NCI-H1417 treated with DMSO at 0.1 percent for 48 hours (cell line): ENCODE measurements at places on chromosomes 6 and 20.

DNA sequence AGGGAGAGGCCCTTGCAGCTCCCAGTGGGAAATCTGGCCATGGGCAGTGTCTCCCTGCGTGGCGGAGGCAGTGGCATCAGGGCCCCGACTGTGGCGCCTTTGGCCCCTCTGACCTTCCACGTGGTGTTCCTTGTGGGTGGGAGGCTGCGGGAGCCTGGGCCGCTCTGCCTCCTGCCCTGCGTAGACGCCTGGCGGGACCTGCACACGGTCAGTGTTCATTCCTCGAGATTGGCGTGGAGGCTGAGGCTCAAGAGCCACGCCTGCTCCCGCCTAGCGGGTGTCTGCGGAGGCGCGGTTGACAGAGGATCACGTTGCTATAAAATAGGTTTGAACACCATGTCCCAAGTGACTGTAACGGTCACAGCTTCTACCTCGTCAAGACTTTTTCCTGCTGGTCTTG lies 14.0 kb downstream of the COL9A3 start:
- DNase-seq, result no peak

DNA sequence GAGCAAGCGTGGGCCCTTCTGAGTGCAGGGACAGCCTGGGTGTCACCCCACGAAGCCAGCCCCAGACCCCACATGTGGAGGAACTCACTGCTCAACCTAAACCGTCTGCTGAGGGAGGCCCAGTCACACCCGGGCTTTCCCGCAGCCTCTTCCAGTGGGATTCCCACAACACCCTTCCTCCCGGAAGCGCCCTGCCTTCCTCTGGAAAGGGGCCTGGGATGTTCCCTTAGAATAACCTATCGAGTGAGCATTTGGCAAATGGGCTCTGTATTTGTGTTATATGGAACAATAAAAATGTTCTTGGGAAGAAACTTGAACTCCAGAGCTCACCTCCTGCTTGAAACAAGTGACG lies 100.0 kb upstream of the DUSP22 start:
- DNase-seq, result no peak

DNA sequence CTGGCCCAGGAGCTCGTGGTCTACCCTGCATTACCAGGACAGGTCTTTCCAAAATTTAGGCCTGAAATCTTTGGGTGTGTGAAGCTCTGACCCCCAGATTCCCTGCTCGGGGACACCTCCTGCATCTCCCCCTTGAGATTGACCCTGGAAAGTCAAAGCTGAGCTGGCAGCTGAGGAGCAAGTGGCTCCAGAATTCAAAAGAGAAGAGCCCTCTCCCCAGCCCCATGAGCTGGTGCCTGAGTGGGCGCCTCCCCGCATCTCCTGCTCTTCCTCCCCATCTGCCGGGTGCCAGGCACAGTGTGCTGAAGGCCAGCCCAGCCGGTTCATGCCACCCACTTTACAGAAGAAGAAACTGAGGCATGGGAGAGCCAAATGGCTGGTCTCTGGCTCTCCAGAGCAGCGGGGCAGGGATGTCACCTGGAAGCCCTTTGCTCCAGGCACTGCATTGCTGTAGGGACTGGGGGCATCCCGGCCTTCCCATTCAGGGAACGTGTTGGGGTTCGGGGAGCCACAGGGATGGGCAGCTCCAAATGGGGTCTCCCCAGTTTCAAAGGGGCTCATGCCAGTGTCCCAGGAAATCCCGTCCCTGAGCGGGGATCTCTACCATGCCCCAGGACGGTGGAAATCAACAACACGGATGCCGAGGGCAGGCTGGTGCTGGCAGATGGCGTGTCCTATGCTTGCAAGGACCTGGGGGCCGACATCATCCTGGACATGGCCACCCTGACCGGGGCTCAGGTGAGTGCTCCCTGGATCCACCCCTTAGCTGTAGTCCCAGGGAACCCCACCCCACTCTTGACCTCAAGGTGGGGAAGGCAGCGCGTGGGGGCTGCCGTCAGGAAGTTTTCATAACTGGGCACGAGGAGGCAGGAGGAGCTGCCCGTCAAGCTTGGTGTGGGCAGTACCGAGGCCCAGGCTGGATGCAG lies 20.5 kb downstream of the NPEPL1 start:
- no peak for DNase-seq

GRCh38 chr6:25413207-25413905 lies 134.2 kb downstream of the CARMIL1 start:
- DNase-seq, result no peak

GRCh38 chr20:48831718-48832404 lies 4.1 kb upstream of the PREX1 start:
- DNase-seq, result no peak

GRCh38 chr20:51042064-51042463 lies 19.2 kb upstream of the KCNG1 start:
- DNase-seq, result no peak

GRCh38 chr6:161056451-161056850 lies 64.9 kb downstream of the MAP3K4 start:
- DNase-seq, result no peak

DNA sequence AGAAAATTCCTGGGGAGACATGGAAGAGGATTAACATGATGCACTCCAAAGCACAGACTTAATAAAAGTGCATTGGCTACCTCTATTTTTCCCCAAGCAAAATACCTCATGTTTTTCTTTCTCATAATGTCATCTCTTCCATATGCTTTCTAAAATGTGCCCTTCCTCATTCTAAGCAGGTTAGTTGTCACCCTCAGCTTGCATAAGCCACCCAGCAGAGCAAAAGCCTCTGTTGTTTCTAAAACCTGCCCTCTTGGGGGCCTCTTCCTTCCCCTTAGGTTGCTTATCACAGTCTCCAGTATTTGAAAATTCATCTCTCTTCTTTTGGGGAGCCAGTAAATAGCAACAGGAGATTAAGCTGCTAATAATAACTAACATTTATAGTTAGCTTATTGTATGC lies 183.6 kb upstream of the FLRT3 start:
- DNase-seq, result no peak

GRCh38 chr6:56827908-56828649 lies 126.8 kb upstream of the BEND6 start:
- DNase-seq, result no peak

GRCh38 chr6:1618311-1619097 lies 8.8 kb downstream of the FOXC1 start:
- DNase-seq, result no peak

DNA sequence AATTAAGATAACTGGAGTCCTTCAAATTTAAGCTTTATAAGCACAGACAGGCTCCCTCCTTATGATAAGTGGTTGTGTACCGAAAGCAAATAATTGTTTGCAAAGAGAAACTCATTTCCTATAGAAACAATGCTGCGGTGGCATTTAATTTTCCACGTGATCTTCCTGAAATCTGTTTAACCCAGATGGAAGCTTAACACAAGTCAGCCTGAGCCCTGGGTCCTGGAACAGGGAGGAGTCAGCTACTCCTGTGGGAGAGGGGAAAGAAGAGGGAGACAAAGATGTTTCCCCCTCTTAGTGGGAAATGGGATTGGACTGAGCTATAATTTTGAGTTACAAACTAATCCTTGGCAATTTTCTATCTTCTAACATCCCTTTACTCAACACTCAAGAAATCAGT lies 136.5 kb downstream of the ELOVL4 start:
- peak; percentile 49 for DNase-seq

DNA sequence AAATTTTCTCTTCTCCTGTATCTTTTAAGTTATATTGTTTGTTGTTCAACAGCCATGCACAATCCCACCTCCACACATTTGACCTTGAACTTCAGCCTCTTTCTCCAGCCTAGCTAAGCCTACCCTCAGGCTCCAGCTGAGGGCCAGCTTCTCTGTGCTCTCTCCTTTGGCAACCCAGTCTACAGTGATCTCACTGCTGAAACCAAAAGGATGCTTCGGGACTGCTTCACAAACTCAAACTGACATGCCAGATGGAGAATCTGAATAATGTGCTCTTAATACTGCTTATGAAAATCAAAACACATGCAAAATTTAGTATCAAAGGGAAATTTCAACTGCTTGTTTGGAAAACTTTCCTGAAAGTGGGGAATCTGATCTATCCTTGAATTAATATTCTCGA lies 16.1 kb upstream of the RIN2 start:
- no peak for DNase-seq

DNA sequence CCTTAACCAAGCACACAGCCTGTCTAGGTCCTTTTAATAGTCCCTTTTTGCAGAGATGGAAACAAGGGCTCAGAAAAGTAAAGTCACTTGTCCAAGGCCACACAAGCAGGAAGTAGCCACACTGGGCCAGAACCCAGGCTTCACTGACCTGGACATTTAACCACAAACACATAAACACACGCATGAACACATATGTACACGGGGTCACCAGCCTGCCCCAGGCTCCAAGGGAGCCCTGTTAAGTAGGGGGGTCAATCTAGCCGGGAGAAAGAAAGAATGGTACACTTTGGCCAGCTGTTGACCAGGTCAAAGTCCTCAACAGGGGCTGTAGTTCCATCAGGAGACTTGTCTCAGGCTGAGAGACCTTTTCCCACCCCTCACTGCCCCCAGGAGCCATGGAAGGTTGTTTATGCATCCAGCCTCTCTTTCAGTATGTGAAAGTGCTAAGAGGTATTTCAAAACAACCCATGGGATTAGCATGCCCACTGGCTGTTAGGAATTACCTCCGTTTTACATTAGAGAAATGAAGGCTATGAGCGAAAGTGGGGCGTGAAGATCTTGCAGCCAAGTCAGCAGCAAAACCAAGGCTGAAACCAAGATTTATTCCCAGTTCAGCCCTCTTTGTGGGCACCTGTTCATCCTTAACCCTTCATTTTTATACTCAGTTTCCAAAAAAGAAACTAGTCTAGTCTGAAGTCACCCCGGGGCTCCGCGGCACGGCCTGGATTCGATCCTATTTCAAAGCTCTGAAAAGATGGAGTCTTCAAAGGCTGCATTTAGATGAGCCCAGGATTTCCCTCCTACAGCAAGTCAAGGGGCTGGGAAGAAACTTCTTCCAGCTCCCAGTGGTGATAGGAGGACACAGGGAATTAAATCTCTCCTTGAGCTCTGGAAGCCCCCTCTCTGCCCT lies 9.8 kb downstream of the SDC4 start:
- no peak for DNase-seq

- DNase-seq, result no peak
Observed at GRCh38 chr20:24868396-24868927, 80.6 kb upstream of the CST7 start.

DNA sequence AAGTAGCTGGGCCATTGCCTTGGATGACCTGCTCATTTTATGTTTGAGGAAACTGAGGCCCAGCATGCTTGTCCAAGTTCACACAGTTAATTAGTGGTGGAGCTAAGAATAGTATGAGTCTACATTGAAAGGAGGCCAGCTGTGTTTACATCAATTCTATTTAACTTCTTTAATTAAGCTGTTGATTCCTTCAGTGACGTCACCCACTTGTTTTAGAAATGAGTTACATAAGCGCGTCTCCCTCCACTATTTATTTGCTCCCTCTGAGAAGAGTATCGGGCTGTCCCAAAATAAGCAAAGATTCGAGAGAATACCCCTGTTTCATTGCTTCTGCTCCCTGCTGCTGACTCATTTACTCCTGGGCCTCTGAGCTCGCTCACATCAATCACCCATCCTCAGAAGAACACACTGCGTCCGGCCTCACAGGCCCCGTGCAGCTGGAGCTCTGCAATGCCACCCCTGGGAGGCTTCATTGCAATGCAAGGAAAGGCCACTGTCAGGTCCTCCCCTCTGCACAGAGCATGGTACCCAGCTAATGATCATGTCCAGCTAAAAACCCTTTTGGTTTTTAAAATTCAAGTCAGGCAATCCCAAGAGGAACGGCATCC lies 74.8 kb upstream of the BMP2 start:
- DNase-seq, result no peak

DNA sequence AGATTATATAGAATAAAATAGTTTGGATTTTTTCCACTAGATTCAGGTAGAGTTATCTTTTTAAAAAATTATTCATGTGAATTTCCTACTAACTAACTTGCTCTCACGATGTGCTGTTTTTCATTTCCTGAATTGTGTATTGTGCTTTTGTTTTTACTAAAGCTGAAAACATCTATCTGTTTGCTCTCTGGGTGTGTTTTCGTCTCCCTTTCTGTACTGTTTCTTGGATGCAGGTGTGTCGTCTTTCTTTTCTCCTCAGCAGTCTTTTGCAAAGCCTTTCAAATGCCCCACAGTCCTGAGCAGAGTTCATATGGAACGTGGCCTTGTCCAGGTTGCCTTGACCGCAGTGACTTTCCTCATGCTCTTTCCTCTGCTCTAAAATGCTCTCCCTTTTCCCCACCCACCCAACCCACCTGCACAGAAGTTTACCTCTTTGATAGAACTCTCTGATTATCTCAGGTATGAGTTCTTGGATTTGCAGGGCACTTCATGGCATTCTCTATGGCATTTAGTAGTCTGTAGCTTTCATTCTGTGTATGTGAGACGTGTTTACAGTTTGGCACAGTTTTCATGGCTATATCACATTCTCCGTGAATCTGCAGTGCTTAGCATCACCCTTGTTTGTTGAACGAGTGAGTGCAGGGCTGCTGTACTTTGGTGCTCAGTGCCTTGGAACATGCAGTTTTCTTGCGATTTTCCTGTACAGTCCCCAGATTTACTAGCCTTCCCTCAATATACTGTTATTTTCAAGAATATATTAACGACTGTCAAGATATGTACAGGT lies 77.1 kb downstream of the FARS2 start:
- DNase-seq, result no peak

DNA sequence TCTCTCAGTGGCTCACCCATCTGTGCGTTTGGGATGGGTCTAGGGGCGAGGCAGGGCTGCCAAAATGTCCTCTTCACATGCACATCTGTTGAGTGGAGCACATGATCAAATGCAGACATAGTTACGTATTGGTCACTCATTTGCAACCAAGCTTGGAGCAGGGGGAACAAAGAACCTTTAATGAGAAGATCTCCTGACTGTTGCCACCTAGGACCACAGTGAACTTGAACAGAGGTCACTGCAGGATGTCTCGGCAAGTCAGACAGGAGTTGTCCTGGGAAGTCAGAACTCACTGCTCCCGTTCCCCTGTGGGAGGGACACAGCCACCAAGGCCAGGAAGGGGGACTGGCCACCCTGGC lies 73.4 kb downstream of the SSR1 start:
- DNase-seq, result no peak

- no peak for DNase-seq
Observed at GRCh38 chr6:64046746-64047208, 411.2 kb downstream of the PHF3 start.

DNA sequence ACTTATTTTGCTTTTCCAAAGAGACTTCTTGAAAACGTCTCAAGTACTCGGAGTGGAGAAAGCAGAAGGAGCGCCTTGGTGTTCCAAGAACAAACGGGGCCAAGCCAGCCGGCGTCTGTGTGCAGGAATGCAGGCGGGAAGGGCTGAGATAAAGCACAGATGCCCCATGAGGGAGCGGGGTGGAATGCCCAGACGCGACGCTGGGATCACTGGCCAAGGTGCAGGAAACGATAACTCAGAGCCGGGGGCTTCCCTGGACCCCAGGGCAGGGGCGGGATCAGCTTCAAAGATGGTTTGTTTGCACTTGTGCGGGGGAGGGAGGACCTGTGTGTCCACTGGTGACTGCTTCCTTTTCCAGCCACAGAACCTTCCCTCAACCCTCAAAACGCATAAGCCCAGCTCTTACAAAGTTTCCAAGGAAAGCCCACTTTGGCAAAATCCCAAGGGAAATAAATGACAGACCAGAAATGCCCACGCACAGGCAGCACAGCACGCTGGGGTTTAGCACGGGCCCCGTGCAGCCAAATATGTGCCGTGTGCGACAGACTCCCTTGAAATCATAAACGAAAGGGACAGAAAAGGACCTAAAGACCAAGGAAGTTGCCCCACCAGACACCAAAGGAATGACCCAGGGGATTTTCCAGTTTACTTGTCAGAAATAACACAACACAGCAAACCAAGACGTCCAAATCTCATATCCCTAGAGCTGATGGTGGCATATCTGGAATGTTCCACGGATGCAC lies 113.9 kb downstream of the NFATC2 start:
- DNase-seq, result no peak

GRCh38 chr6:157151989-157152388 lies 171.3 kb downstream of the TMEM242 start:
- DNase-seq, result no peak
